Spinal cord (tissue), 10 donors: ENCODE measurements at places on chromosomes 3 and 15. TPM values are rescaled to one million over a fixed set of nuclear protein-coding genes. Genes with fewer than 3 reads are reported as not detected.

- no peak for DNase-seq
Observed at GRCh38 chr3:112117841-112118571, 15.0 kb downstream of the GCSAM start.

Gene HRG
- total RNA-seq = 0.11 TPM

DNA sequence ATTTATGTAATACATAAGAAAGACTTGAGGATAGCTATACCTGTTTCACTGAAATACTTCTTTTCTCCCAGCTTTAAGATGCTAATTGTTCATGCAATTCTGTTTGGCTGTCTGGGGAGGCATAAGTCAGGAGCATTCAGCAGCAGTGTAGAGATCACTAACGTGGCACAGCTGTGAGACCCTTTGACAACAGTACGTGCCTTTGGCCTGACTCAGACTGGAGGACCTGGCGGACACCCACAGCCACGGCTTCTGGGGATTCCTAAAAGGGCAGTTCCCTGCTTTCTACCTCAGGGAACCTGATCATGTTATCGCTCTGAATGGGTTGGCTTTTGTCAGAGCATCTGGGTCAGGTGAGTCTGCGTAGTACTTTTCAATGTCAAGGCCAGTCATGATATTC is 295.0 kb upstream of the ICE2 start:
- DNase-seq = no peak

Gene GABRB3
- 28.7 TPM for total RNA-seq

Gene CKMT1B
- 17.7 TPM for total RNA-seq

Gene GPR62
- 1.2 TPM for total RNA-seq

- DNase-seq = no peak
Observed at GRCh38 chr3:66037986-66038369, 740 bp downstream of the MAGI1 start.

DNA sequence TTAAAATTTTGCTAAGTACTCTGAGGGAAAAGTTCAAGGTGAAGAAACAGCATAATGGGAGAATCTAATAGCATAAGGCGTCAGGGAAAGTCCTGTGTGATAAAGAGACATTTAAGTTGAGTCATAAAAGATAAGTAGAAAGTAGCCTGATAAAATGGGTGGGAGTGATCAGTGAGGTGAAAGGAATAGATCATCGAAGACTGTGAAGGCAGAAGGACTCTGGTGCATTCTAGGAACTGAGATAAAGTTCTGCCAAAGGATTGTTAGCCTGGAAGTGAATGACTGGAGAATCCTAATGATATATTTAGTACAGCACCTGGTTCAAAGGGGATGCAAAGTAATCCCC is 149.9 kb downstream of the CFAP20DC start:
- peak; percentile 15 for DNase-seq

- no peak for DNase-seq
Observed at GRCh38 chr3:186374376-186374775, 12.3 kb upstream of the DGKG start.

Gene ADAMTSL3
- total RNA-seq = 25.2 TPM

DNA sequence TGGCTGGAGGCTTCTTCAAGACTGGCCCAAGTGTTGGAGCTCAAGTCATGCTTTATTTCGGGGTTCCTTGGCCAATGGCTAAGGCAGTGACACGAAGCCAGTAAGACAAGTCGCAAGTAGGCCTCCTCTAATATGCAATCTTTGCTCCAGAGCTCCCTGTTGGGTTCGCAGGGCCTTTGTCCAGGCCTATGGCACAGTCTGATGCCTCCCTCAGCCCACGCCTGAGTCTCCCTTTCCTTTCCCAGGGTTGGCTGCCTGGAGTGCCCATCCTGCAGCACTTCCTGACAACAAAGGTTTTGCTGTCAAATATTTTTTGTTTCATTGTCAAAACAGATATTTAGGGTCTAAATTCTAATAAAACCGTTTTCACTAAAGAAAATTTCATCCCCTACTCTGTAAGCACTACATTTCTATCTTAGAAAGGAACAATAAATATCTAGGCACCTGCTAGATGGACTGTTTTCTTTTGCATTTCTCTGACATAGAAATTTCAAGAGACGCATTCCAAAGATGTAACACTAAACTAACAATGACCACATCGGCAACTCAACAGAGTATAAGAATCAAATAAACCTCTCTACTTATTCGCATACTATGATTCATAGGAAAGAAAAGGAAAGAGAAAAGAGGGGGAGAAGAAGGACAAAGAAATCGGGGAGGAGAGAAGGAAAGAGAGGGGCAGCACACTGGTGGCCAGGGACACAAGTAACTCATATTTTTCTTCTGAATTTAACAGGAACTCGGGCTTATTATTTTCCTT is 393.1 kb upstream of the ATP11B start:
- DNase-seq = no peak

Gene GMNC
- 2.2 TPM for total RNA-seq

DNA sequence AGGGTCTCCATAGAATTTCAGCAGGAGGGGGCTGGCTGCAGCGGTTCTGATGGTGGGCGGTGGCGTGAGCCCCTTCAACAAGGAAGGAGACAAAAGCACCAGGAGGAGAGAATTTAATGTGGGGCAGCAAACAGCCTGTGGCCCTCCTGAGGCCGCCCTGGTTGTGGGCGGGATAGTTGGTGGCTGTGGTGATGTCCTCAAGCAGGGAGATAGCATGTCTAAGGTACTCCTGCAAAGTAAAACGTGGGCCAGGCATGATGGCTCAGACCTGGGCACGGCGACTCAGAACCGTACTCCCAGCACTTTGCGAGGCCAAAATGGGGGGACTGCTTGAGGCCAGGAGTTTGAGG is 94.0 kb downstream of the LRRK1 start:
- DNase-seq = no peak

Gene PLSCR5
- 2.9 TPM for total RNA-seq

Gene HTR3E
- total RNA-seq = not detected

DNA sequence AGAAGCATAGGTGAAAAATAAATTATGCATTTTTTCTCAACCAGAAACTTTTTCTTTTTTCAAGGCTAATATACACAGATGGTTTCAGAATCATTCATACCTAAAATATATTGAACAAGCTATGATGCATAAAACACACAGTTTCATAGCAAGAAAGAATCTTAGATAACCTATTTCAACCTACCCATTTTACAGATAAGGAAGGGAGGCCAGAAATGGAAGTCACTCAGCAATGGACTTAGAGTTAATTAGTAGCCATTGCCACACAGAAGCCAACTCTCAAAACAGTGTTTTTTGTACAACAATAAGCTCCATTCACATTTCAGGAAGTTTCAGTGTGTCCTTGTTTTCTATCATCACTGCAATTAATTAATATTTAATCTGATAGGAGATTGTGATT is 27.5 kb upstream of the STRIT1 start:
- DNase-seq = no peak

Gene PAQR5
- 9.3 TPM for total RNA-seq

- DNase-seq = no peak
Observed at GRCh38 chr15:35038626-35039451, 46.3 kb downstream of the NANOGP8 start.

- peak; percentile 35 for DNase-seq
Observed at GRCh38 chr15:68055224-68055705, 1.1 kb downstream of the PIAS1 start.

- DNase-seq = no peak
Observed at GRCh38 chr15:68368731-68369435, 63.1 kb downstream of the ITGA11 start.

- DNase-seq = no peak
Observed at GRCh38 chr15:93102211-93102610, 13.2 kb upstream of the RGMA start.

Gene CAMK1
- total RNA-seq = 36.3 TPM

- DNase-seq = no peak
Observed at GRCh38 chr3:181824961-181825360, 113.2 kb downstream of the SOX2 start.

DNA sequence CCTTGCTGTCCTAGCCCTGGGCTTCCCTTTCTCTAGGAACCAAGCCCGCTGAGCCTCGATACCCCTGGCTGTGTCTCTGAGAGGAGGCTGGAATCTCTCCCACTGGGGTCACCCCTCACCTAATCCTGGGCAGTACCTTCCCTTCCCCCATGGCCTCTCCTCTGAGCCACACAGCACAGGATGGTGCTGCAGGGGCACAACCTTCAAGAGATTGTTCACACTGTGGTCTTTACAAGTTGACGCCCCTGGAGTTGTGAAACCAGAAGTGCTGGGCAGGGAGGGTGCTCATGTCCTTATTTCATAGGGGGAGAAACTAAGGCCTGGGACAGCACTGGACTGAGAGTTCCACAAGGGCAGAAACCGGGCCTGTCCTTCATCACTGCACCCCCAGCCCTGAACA is 70.9 kb upstream of the TMEM115 start:
- DNase-seq = no peak

GRCh38 chr15:69853544-69853951 is 244.2 kb downstream of the TLE3 start:
- DNase-seq = no peak

Gene TWF2
- 20.8 TPM for total RNA-seq

GRCh38 chr3:186493525-186494255 is 50.5 kb downstream of the CRYGS start:
- no peak for DNase-seq

- DNase-seq = no peak
Observed at GRCh38 chr15:49148298-49148697, 7.1 kb downstream of the COPS2 start.

DNA sequence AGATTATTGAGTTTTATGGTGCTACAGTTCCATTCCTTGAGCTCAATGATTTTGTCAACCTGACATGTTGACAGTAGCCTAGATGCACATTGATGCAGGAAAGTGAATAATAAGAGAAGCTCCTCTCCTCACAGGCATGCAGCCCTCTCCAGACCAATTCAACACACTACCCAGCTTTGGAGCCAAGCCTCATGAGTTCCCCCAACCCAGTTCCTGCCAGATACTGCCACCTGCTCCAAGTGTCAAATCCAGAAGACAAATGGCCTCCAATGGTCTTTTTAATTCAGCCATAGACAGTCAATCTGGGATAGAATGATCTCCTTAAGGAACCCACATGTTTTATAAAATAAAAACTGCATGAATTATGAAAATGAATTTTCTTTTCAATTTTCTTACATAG is 83.7 kb upstream of the ARHGEF3 start:
- DNase-seq = no peak

- no peak for DNase-seq
Observed at GRCh38 chr15:80252121-80252518, at the start of gene CTXND1. Gene CTXND1, minus strand, starts transcription at chr15:80252213. Its CDS starts 50,264 bp downstream, at chr15:80201949.

DNA sequence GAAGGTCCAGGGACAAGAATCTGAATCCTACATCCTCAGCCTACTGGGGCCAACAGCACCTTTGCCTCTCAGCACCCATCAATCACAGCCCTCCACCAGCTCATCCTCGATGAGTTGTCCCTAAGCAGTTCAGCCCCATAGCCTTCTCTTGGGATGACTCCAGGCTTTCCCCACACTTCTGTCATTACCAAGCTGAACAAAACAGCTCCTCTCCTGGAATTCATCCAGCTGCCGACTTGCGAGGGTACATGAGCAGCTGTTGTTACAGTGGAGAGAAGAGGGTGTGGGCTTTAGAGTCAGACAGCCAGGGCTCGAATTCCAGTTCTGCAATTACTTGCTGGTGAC is 69.0 kb upstream of the THBS1 start:
- peak; percentile 47 for DNase-seq

DNA sequence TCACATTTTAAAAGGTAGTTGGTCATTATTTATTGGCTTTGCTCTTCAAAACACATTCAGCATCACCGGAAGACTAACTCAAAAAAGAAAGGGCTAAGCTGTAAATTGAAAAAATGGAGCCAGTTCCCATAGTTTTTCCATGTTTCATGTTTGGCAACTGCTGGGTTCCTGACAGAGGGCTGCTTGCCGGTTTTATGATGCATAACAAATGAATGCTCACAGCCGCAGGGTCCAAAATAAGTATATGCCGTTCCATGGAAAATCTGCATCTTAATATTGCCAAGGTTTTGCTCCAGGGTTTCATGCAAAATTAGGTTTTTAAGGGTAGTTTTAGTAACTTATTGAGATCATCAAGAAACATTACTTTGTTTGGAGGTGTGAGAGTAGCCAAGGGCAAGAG is 15.8 kb downstream of the SLC12A1 start:
- no peak for DNase-seq

- no peak for DNase-seq
Observed at GRCh38 chr3:111906656-111907055, 47.6 kb downstream of the PHLDB2 start.

DNA sequence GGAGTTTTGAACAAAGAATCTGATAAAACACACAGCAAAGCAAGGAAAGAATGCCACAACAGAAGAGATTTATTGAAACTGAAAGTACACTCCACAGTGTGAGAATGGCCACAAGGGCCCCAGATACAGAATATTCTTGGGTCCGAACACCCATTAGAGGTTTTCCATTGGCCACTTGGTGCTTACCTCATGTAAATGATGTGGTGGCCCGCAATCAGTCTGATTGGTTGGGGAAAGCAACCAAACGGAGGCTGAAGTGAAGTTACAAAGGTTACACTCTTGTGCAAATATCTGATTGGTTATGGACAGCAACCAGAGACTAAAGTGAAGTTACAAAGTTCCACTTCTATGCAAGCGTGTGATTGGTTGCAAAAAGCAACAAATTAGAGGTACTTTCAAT is 20.4 kb downstream of the NSUN3 start:
- no peak for DNase-seq

GRCh38 chr3:114508976-114509375 is 215.1 kb downstream of the TIGIT start:
- DNase-seq = no peak

Gene FANCI
- total RNA-seq = 19.7 TPM

DNA sequence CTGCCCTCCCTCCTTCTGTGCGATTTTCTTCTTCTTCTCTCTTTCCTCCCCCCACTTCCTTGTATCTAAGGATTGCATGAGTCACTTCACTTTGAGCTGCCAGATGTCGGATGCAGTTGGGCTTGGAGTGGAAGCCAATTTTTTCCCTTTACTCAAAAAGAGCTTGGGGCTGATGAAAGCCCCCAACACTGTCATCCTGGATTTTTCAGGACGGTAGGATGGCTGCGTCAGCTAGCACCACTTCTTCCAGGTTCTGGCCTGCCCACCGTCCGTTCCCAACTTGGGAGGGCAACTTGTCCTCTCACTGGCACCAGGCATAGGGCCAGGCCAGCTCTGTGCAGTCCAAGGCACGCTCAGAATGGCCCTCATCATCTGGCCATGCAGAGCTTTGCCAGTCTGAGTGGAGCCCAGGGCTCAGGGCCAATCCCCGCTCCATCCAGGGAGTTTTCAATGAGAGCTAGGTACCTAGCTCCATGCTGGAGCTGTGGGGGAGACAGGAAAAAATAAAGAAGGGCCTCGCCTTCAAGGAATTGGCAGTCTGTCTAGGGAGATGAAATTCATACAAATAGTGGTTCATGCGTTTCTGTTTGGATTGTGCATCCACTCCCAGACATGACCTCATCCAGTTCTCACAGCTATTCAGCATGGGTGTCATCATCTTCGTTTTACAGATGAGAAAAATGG is 47.7 kb upstream of the INSYN1 start:
- peak; percentile 90 for DNase-seq

GRCh38 chr3:65935724-65936123 is 103.0 kb downstream of the MAGI1 start:
- no peak for DNase-seq

Gene ARRDC4
- 31.2 TPM for total RNA-seq
